Stimulated activated CD8-positive, alpha-beta memory T cell treated with anti-CD3 and anti-CD28 coated beads, Interleukin-4, amount 100 ng/mL, for 4 hours (primary cell): ENCODE measurements at places on chromosomes 7 and 10.

DNA sequence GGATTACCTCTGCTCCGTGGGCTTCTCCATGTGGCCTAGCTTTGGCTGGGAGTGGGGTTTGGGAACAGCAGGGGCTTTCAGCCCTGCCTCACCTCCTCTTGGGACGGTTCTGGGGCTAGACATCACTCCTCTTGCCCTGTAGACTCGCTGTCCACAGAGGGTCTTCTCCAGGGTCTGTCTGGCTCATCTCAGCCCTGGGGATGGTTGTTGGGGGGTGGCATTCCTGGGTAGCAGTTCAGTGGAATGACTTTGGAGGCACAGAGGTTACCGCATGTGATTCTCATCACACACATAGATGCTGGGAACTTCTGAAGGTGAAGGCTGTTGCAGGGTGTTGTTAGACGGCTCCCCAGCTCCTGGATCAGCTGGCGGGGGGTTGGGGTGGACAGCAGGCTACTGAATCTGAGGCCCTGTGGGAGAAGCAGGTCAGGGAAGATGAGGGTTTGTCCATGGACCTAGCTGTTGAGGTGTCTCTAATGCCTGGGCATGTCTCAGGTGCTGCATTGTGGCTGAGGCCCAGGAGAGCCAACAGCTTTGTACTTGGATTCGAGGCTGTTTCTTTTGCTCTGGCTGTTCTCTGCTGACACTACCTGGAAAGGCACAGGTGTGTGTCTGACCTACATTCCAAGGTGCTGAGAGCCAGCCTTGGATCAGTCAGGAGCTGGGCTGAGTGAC is 23.8 kb downstream of the RAMP3 start:
- DNase-seq, result no peak

DNA sequence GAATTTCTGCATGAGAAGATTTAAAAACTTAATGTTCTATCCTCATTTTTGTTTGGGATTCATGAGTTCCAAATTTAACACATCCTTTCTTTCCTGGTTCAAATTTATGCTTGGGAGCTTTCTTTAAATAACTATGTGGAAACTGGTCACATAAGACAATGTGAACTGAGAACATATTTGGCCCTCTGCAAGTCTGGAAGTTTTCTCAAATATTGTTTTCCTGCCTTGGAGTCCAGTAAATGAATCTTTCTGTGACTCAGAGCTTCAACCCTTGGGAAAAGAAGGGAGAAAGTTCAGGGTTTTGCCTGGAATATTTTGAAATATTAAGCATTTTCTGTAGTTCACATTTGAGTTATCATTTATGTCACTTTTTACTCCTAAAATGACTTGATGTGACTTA is 559.0 kb upstream of the NRP1 start:
- DNase-seq, result no peak

DNA sequence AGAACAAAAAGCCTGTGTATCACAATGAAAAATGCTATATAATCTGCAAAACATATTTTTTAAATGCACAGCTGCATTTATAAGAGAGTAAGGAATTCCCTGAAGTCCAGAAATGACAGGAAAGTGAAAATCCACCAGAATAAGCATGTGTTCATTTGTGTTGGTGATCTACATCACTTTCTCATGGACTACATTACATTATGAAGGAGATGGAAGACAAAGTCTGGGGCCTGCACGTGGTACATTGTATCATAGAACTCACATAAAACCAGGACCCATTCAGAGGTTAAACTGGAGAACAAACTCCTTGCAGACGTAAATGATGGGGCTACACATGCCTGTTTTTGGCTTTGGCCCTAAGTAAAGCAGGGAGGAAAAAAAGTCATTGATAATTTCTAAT is 16.4 kb downstream of the IFIT3 start:
- no peak for DNase-seq

DNA sequence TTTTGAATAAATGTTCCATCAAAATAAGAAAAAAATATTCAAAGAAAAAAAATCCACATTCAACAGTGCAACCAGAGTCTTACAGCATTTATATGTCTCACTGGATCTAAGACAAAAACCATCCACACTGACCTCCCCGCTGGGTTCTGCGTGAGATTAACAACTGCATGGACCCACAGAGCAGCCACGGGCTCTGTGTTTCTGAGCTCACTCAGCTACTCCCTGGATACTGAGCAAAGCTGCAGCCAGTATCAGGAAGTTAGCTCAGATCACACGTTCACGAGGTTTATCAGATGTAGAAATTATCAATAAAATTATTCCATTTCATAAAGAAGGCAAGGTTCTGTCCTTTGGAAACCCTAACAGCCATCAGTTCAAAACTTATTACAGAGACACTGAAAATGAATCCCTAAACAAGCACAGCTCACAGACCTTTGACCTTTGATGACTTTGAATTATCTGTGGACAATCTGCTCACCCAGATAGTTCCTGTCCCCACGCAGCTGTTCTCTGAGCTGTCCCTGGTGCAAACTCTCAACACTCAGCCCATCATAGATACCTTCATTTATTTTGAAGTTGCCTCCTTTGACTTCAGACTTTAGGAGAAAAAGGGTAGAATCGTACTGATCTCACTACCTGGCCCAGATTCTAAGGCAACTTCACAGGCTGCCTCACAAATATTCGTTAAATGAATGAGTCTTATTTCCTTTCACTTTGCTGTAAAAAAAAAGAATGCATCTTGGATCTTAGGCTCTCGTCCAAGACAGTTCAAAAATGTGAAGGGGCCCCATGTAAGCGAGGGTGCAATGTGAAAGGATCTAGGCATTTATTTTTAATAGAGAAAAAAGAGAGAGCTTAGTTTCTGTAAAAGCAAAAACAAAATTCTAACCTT is 67.7 kb upstream of the SVIL start:
- DNase-seq, result no peak

DNA sequence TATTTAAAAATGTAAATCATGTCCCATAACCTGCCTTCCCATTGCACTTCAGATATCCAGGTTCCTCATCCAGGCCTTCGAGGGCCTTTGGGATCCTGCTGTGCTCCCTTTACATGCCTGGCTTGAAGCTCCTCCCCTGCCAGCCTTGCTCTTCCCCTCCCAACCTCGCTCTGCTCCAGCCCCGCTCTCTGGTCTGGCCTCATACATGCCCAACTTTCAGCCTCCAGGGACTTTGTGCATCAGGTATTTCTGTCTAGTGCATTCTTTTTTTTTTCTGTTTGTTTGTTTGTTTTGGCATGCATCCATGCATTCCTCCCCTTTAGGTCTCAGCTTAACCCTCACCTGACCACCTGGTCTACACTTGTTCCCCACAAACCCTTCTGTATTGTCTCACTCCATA is 160.3 kb downstream of the SNX10 start:
- no peak for DNase-seq

GRCh38 chr10:3635697-3636096 is 149.3 kb downstream of the KLF6 start:
- no peak for DNase-seq

DNA sequence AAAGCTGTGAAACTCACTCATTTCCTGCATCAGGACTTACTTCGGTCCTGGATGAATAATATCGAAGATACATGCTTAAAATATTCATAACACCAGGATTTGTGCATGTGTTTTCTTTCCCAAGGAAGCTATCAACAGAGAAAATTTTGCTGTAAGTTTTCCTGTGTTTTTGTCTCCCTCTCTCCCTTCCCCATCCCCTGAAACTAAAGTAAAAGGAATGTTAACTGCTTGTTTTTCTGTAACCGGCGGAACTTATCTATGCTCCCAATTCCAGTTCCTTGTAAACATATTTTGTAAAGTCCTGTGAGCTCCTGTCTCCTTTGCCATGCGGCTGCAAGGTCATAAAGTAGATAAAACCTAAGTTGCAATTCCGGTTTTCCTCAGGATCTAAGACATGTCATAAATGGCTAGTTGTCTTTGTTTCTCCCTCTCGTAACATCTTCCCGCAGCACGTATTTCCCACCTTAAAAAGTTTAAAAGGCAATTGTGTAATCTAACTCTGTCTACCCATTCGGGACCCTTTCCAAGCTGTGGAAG is 79.0 kb upstream of the POM121L12 start:
- DNase-seq, result no peak
